ENCODE measurements at places on chromosomes 5 and 9. TPM values are rescaled to one million over a fixed set of nuclear protein-coding genes. Genes with fewer than 3 reads are reported as not detected.

TMEM38B gene
- 16.9 TPM for total RNA-seq

OBP2B gene
- total RNA-seq: not detected

MELK gene
- total RNA-seq: 0.88 TPM

CCDC187 gene
- total RNA-seq: not detected

IL5 gene
- total RNA-seq: not detected

DNA sequence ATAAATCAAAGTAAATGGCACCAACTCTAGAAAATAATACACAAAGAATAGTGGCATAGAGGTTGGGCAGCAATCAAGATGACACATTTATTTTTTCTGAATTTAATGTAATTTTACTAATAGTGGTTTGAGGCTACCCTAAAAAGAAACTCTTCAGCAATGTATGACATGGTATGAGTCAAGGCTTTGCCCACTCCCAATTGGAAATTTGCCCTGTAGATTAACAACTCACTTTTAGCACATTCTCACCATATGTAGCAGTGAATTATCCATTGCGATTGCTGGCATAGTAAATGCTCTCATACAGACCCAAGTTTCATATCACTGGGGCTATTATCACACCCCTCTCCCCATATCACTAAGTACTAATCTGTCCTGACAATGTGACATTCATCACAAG is 832.1 kb upstream of the ZNF608 start:
- DNase-seq: no peak

DNA sequence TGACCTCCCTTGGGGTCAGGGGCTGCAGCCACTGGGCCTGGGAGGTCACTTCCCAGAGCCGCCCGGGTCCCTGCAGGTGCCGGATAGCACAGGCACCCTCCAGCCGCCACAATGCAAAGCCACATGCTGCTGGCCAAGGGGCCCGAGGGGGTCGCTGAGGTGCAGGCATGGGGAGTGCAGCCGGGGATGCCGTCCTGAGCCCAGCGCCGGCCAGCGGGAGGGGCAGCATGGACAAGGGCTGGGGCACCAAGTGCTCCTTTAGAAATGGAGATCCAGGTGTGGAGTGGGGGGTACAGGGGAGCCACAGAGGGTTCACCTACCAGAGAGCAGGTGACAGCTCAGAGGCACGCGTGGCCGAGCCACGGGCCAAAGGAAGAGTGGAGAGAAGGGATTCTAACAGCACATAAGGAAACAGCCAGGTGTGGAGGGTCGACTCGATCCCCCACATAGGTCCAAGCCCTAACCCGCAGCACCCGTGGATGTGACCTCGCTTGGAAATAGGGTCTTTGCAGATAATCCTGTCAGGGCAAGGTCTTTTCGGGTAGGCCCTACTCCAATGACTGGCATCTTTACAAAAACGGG is 24.7 kb downstream of the ZDHHC11B start:
- DNase-seq: peak; percentile 87

DNA sequence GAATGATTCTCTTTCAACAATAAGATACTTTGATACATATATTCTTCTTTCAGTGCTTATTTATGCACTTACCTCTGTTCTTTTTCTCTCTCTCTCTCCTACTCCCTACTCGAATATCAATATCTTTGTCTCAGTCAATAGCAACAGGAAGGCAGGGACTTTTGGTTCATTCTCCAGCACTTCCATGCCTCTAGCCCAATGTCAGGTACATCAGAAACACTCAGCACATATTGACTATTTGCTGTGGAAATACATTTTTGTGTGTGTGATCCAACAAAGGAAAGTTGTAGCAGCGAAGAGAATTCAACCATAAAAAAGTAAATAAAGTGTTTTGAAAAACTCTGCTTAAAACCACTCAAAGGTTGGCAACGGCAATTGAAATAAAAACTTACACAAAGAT is 12.6 kb downstream of the DIRAS2 start:
- no peak for DNase-seq

GRCh38 chr5:88117546-88117945 is 151.1 kb downstream of the TMEM161B start:
- DNase-seq: no peak

- DNase-seq: no peak
These were observed 213.2 kb upstream of the ACTBL2 start for GRCh38 chr5:57695706-57696388.

- no peak for DNase-seq
These were observed 31.2 kb downstream of the NLN start for GRCh38 chr5:65753189-65753588.

DNA sequence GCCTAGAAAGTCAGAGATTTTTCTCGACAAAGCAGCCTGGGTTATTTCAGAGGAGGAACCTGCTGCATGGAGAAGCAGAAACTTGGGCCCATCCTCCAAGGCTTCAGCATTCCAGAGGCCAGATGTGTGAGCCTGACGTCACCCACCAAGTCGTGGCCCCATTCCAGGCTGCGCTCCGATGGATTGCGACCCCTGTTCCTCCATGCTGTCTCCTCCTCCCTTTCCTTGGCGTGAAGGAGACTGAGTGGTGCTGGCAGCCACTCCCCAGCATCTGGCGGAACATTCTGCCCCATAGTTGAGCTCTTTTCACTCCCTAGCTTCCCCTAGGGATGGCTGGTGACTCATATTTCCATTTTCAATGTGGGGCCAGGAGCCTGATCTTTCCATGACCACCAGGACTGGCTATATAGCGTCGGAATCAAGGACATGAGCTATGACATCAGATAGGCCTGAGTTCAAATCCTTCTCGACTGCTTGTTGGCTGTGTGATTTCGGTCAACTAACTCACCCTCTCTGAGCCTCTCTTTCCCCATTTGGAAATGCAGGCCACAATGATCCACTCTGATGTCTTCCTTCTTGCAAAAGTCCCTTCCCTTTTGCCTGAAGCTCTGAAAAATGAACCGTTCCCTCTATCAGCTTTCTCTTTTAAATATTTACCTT is 24.5 kb upstream of the DUSP1 start:
- DNase-seq: peak; percentile 98

DNA sequence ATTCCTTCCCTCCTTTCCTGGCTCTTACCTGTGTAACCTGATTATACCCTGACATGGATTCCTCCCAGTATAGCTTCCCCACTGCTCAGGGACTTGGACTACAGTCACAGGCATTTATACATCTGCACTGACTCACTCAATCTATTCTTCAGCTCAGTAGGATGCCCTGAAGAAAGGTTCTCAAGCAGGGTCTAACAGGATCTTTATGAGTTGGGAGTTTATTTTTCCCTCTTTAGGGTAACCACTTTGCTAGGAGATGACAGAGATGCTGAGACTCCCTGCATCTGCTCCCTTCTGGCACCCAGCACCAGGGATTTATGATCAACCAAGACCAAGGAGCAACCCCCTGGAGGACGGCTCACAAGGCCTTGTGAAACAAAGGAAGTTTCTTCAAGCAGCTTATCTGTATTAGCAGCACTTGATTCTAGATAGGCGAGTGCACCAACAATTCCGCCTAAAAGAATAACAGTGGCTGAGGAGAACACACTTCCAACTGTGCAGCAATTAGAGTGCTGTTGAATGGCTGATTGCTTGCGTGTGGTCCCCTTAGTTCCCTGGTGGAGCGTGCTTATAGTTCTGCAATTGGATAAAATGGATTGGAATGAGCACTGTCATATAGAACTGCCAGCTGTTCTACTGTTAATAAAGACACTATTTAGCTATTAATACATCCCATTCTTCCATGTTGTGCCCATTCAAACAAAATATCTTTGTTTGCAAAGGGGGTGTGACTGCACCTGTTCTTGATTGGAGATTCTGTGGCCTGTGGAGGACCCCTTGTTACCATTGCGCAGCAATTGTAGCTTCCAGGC is 482.6 kb downstream of the ZNF608 start:
- no peak for DNase-seq

- DNase-seq: no peak
These were observed 29.8 kb downstream of the FUBP3 start for GRCh38 chr9:130609163-130609562.

DNA sequence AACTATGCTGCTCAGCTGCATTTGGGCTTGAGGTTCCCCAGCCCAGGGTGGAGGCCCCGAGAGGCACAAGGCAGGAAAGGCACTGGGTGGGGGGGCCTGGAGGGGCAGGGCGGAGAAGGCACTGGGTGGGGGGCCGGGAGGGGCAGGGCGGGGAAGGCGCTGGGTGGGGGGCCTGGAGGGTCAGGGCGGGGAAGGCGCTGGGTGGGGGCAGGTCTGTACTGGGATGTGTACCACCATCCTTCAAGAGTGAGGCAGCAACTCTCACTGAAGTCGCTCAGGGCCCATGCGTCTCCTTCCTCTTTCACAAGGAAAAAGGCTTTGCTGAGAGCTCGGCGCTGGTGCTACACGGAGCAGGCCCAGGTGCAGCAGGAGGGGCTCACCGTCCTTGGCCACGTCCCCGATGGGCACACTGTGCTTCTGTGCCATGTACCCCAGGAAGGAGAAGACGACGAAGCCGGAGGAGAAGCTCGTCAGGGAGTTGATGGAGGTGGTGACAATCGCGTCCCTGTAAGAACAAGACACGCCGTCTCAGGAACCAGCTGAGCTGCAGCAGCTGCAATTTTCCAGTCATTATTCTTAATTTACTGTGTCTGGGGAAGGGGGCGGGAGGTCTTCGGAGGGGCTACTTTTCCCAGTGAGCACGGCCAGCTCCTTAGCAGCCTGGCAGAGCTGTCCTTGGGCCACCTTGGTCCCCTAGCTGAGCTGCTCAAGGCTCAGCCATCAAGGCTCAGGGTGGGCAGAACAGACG is 30.8 kb downstream of the SLC6A3 start:
- DNase-seq: peak; percentile 72

- DNase-seq: no peak
These were observed 150.8 kb downstream of the TTC39B start for GRCh38 chr9:15156241-15156640.

All from posterior vena cava (tissue), 2 donors.